ENCODE measurements at places on chromosomes 5 and 9.
A peak's percentile ranks its signal among the peaks of the same experiment; 100 is the strongest.

DNA sequence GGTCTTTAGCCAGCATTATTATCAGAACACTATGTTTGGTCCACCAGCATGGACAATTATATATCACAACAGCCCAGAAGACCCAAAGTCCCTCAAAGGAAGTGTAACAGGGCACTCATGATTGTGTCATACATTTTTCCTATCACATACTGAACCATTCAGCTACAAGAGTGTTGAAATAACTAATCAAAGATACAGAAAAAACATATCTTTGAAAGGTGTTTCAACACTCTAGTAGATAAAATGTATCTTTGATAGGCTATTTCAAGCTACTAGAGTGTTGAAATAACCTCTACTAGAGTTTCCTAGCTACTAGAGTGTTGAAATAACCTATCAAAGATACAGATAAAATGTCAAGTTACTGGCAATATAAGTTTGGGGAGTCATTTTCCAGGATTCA is 545.0 kb downstream of the PRR16 start:
- DNase-seq = no peak

GRCh38 chr5:119074419-119074818 is 3.5 kb downstream of the DMXL1 start:
- DNase-seq = no peak

GRCh38 chr9:78171651-78172050 is 64.2 kb upstream of the CEP78 start:
- DNase-seq = no peak

DNA sequence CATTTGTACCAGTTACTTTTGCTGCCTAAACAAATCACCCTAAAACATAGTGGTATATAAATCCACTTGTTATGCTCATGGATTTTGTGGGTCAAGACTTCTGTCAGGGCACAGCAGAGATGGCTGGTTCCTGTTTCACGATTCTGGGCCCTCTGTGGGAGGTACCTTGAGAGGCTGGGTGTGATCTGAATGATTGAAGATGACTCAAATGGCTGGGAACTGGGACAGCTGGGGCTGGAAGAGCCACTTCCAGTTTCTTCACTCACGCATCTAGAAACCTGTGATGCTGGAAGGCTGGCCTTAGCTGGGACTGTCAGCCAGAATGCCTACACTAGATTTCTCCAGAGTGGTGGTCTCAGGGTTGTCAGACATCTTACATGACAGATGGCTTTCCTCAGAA is 88.1 kb downstream of the KIF4B start:
- no peak for DNase-seq

GRCh38 chr5:172881691-172882370 is 47.8 kb downstream of the ERGIC1 start:
- DNase-seq = no peak

- no peak for DNase-seq
Measured at GRCh38 chr9:87054999-87055686, 107.8 kb upstream of the GAS1 start.

DNA sequence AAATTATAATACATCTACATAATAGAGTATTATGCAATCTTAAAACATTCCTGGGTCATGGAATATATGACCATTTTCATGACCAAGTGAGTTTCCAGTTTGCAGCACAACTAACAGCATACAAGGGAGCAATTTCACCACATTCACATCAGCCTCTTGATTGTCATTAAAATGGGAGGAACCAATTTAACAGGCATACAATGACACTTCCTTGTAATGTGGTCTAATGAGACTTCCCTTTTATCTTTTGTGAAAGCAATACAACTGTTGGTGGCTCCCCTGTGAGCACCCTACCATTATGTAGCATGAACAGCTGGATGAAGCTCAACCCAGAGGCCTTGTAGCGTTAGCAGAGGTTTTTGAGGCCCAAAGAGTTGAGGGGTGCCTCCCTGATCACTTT is 13.6 kb upstream of the TMOD1 start:
- no peak for DNase-seq

DNA sequence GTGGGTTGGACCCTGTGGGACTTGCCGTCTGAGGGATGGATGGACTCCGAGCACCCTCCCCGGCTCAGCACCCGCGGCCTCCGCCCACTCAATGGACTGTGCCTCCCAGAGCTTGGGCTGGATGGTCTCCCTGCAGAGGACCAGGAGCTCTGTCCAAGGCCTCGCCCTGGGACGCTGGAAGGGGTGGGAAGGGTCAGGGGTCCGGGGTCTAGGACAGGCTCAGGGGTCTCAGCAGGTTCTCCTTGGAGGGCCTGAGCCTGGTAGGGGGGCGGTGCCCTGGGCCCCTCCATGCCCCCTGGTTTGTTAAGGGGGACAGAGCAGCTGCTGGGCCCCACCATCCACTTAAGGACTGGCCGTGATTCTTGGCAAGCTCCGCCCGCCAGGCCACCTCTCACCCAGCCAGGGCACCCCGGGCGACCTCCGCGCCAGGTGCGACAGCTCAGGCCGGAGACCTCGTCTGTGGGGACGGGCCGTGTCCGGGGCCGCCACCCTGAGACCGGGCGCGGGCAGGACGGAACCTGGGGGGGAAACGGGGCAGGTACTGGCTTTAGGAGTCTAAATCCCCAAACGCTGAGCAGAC is 29.2 kb downstream of the EXOC3 start:
- no peak for DNase-seq

DNA sequence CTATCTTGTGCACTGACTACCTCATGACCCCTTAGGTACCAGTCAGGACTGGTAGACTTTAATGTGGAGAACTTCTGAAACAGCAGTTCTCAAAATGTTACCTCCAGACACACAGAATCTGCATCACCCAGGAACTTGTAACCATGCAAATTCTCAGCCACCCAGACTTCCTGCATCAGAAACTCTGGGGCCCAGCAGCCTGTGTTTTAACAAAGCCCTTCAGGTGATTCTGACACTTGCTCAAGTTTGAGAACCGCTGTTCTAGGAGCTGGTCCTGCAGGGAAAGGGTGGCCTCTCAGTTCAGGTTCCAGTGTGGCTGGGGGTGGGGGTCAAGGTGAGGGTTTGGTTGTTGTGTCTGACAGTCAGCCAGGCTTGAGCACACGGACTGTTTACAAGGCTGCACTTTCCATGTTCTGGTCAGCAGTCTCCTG is 28.4 kb downstream of the ZFP62 start:
- peak; percentile 35 for DNase-seq

GRCh38 chr5:64742821-64743220 is 25.7 kb downstream of the SREK1IP1 start:
- no peak for DNase-seq

DNA sequence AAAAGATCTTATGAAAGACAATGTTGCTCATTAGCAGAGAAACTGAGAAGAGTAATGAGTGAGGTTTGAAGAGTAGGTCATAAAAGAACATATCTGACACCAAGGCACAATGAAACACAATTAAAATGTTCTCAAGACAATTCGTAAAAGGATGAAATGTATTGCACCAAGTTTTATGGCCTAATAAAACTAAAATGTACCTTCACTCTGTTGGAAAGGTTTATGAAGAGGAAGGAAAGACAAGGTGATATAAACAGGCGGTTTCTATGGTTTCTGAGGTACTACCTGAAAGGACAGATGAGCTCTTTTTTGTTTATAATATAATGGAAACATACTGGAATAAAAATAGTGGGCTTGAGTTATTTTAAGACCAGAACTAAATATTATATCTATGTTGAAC is 821.3 kb downstream of the TAF11L14 start:
- DNase-seq = no peak

GRCh38 chr9:13478639-13479038 is 199.1 kb upstream of the MPDZ start:
- DNase-seq = no peak

DNA sequence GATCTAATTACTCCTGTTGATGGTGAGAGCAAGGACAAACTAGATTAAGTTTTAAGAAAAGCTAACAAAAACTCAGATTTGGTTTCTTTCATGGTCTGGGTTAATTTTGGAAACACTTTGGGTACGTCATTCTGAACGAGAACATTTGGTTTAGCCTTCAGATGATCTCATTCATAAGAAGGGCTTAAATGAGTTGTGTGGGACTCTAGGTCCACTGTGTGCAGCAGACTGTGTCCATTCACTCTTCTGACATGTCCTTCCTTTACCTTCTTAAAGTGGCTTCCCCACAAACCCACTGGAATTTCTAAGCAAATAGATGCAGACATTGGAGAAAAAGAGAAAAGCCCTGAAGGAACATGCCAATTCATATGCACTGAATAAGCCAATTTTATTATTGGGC is 96.8 kb downstream of the FBXO4 start:
- no peak for DNase-seq

DNA sequence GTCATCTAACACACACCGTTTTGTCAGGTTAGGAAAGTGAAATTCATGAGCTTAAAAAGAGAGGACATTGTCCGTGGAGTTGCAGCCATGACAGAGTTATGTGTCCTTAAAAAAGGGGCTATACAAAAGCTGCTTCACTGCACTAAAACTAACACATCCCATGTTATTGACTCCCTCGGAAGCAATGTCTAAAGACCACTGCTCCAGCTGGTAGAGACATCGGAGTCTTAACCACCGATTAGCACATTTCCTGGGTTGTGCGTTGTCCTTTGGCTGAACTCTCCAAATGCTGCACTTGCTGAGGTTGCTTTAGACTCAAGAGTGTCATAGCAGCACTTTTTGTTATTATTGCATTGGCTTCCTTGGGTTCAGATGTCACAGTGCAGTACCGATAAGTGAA is 128.3 kb upstream of the C9orf72 start:
- DNase-seq = no peak

- DNase-seq = no peak
Measured at GRCh38 chr5:14574891-14575508, 6.6 kb upstream of the OTULINL start.

DNA sequence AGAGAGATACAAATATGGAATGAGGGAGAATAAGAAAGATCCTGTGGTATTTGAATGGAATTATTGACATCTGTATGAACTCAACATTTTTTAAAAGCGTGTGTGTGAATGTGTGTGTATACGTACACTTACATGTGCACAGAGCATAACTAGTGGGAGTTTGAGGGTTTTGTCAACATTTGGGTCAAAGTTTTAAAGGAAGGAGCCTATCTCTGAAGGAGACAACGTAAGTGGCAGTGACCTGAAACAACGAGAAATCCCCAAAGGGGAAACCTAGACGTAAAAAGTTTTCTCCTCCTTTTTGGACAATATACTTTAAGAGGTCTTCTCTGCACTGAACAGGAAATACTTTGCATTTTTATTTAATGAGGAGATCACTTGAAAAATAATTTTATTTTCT is 40.2 kb upstream of the DTWD2 start:
- no peak for DNase-seq

DNA sequence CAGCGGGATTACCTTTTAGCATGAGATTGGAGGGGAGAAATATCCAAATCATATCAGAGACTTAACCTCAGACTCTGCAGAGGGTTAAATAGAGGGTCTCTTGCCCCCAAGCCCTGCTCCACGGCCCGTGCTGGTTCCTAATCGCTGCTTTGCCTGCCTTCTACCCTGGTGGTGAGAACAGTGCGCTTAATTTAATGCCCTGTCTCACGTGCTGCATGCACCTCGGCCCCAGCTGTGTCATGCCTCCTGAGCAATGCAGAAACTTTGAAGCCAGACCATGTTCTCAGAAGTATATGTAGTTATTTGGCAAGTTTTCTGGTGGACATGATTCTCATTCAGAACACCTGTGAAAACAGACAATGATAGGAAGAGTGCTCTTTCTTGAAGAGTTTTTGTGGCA is 1.4 kb downstream of the OTULIN start:
- DNase-seq = peak; percentile 26

GRCh38 chr5:36357391-36357975 is 55.8 kb upstream of the RANBP3L start:
- no peak for DNase-seq

- no peak for DNase-seq
Measured at GRCh38 chr9:92965061-92965758, 17.9 kb downstream of the FGD3 start.

DNA sequence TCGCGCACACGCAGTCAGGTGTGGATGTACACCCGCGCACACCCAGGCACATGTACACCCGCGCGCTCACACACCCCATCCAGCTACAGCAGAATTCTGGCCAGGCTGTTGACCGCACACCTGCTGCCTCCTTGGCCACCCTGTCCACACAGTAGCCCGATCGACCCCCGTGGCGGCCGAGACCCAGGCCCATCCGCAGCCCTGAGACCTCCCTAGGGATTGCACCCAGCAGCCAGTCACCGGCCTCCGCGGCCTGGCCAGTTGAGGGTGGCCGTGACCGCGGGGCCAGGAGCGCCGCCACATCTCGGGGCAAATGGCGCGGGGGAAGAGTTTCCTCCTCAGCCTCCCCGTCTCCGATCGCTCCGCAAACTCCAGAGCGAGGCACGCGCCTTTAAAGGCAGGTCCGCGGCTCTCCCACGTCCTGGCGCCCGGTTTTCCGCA is 774 bp upstream of the ADAMTS16 start:
- no peak for DNase-seq

GRCh38 chr5:179235416-179236400 is 109.6 kb downstream of the ADAMTS2 start:
- no peak for DNase-seq

GRCh38 chr9:88540251-88540763 is 5.3 kb downstream of the NXNL2 start:
- DNase-seq = no peak

GRCh38 chr5:168468836-168469235 is 17.4 kb upstream of the RARS1 start:
- DNase-seq = no peak

DNA sequence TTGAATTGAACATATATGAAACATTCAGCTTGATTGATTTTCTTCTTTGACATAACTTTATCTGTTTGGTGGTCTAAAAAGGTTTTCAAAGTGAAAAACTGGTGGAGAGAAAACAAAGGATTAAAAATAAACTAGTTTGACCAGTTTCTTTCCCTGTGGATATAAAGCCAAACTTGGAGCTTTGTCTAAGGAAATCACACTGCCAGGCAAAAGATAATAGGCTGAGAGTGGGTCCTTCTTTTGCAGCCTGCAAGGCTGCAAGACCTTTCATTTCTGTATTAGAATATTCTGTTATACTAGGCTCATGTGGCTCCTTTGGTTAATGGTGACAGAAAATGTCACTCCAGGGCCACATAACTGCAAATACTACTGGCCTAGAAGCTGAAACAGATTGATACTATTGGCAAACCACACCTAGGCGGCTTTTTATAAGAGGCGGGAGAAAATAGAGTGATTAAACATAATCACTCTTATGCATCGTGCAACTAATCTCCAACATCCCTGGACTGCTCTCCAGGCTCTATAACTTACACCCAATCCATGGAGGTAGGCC is 129.1 kb upstream of the ZNF462 start:
- DNase-seq = no peak
